ENCODE measurements at places on chromosomes 16 and 17.

- DNase-seq, result no peak
These were observed 93.9 kb downstream of the CEP112 start for GRCh38 chr17:66098040-66098439.

GRCh38 chr16:23898682-23899430 is 63.1 kb downstream of the PRKCB start:
- DNase-seq, result no peak

DNA sequence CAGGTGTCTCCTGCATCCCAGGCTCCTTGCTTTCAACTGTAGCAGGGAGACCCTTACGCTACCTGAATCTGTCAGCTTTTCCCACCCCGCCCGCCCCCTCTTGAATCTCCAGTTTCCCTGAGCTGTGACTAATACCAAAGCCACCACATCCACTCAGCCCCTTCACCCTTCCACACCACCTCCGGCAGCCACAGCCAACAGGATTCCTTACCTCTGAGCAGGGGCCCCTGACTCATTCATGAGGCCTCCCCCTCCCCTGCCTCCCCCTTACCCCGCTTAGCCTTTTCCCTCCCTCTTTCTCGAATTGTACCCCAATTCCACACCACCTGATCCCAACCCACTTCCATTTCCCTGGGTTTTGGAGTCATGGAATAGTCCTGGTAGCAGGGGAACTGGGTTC is 2.3 kb downstream of the STX1B start:
- no peak for DNase-seq

DNA sequence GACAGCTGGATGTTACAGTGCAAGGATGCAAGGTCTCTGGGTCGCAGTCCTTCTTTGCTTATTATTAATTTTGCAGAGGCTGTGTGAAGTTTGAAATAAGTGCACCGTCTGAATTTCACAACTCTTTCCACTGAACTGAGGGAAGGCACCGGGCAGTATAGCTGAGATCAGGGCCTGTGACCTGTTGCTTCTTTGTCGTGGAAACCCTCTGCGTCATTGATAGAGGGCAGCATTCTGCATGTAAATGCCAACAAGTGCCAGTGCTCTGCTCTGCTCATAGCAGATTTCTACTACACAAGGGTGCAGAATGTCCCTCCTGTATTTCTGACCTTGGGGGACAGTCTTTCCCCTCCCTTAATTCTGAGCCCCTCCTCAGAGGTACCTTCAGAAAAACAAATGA is 26.0 kb downstream of the CD300LF start:
- DNase-seq, result no peak

DNA sequence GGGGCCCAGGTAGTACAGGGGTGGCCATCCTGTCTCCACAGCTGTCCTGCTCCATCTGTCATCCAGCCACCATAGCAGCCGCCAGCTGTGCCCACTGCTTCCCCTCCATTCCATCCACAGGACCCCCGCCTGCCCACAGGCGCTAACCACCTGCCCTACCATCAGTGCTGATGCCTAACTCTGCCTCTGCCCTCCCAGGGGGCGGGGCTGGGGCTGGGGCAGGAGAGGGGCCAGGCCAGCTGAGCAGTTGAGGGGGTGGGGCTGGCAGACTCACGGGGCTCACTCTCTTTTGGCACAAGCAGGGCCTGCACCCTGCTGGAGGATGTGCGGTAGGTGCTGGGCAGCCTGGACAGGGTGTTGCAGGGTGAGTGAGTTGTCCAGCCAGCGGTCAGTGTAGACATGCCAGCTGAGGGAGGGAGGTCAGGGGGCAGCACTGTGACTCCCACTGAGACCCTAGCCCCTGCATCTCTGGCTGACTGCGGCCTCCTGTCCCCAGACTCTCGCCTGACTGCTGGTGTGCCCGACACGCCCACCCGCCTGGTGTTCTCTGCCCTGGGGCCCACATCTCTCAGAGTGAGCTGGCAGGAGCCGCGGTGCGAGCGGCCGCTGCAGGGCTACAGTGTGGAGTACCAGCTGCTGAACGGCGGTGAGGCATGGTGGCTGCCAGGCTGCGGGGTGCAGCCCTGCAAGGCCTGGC is 9.6 kb downstream of the GALK1 start:
- DNase-seq, result no peak
